ENCODE measurements at places on chromosomes 12 and 14. TPM values are rescaled to one million over a fixed set of nuclear protein-coding genes. Genes with fewer than 3 reads are reported as not detected.

- DNase-seq: no peak
- peaks cover 6% of the 10 kb centered on the region for H3K36me3 ChIP-seq
- H3K4me3 ChIP-seq: no peak overlapping the region
- H3K4me1 ChIP-seq: no peaks in the 10 kb centered on the region
- no peak overlapping the region for H3K27ac ChIP-seq
- H3K27me3 ChIP-seq: no peaks in the 10 kb centered on the region
Observed at GRCh38 chr12:128790221-128790620, 33.5 kb downstream of the SLC15A4 start.

DNA sequence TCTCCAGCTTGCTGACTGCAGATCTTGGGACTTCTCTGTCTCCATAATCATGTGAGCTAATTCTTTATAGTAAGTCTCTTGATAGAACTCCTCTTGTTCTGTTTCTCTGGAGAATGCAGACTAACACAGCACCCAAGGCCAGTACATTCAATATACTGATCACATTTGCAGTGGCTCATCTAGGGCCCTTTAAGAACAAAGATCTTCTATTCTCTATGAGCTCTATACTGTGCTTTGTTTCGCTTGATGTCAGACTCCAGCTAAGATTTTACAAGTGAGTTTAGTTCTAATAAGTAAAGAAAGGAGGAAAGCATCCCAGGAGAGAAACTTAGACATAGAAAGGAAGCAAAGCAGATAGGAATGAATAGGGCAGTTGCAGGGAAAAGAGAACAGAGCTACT, 69.3 kb upstream of the TMPO start:
- no peaks in the 10 kb centered on the region for H3K4me1 ChIP-seq
- no peaks in the 10 kb centered on the region for H3K27me3 ChIP-seq

DNA sequence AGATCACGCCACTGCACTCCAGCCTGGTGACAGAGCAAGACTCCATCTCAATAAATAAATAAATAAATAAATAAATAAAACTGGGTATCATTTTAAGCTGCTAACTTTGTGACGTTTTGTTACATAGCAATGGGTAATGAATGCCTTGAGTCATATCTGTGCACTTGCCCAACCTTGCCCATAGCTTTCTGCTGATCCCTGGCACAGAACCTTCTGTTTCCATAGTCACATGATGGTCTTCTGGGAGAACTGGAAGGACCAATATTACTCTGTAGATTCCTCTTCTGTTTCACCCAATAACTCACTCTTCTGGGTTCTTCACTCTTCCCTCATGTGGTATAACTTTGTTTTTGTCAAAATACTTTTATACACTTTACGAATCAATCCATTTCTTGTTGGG, 140.8 kb downstream of the SCARB1 start:
- no peaks in the 10 kb centered on the region for H3K36me3 ChIP-seq
- H3K27ac ChIP-seq: no peak overlapping the region
- no peaks in the 10 kb centered on the region for H3K27me3 ChIP-seq

GRCh38 chr14:99125113-99125512, 146.9 kb downstream of the BCL11B start:
- no peak overlapping the region for H3K27ac ChIP-seq
- H3K36me3 ChIP-seq: no peaks in the 10 kb centered on the region
- no peak overlapping the region for H3K4me3 ChIP-seq
- H3K4me1 ChIP-seq: no peaks in the 10 kb centered on the region
- DNase-seq: no peak

GRCh38 chr14:59439256-59439965, 25.8 kb downstream of the GPR135 start:
- H3K36me3 ChIP-seq: no peaks in the 10 kb centered on the region
- no peak overlapping the region for H3K27ac ChIP-seq
- no peak overlapping the region for H3K4me3 ChIP-seq

DNA sequence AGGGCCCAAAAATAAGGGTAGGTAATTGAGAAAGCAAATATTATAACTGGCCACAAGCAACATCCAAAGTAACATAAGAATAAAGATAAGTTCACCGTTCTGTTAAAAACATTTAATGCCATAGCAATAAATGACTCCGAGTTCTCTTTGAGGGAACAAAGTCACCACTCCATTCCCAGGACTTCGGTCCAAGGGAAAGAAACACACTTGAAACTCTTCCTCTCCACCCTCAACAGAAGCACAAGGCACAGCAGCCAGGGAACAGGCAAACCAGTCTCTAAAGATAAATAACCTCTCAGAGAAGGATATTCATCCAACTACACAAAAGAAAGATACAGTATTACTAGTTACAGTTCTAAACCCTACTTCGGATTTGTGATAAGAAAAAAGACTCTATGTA, 2.5 kb downstream of the SETD3 start:
- H3K27ac ChIP-seq: no peak overlapping the region
- H3K36me3 ChIP-seq: no peaks in the 10 kb centered on the region
- no peak for DNase-seq
- no peaks in the 10 kb centered on the region for H3K27me3 ChIP-seq
- no peak overlapping the region for H3K4me3 ChIP-seq

DNA sequence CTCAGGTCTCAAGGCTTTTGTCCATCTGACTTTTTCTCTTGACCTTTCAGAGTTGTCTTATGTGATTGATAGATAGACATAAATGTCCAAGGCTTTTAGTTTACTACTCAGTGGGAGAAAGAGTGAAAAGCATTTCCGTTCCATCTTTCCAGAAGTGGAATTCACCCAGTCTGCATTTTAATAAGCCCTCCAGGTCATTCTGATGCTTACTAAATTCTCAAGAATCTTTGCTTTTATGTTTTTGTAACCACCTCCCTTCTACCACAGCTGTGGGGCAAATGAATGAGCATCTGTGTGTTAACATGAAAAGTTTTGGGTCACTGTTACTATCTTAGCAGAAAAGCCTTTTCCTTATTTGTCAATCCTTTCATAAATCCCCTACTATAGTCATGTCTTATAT, 251.4 kb downstream of the LRIG3 start:
- H3K4me1 ChIP-seq: no peaks in the 10 kb centered on the region
- H3K36me3 ChIP-seq: no peaks in the 10 kb centered on the region
- H3K27me3 ChIP-seq: no peaks in the 10 kb centered on the region
- H3K27ac ChIP-seq: no peak overlapping the region

DNA sequence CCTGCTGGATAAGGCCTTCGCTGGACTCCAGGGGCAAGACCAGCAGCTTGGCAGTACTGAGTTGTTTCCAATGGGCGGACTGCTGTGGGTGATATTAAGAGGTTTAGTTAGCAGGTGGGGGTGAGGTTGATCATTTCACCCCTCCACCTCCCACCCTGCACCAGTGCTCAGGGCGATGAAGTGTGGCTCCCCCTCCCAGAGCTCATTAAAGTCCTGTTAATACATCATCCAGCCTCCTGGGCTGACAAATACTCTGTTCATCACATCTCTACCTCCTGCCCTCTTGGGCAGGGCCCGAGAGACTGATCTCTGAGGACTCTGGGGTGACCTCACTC, 2.4 kb upstream of the FIGNL2 start:
- no peak for DNase-seq
- no peaks in the 10 kb centered on the region for H3K27me3 ChIP-seq
- peaks cover 17% of the 10 kb centered on the region for H3K4me1 ChIP-seq

GRCh38 chr12:42868291-42868690, 278.7 kb upstream of the PRICKLE1 start:
- H3K4me3 ChIP-seq: no peak overlapping the region
- no peaks in the 10 kb centered on the region for H3K4me1 ChIP-seq
- H3K36me3 ChIP-seq: no peaks in the 10 kb centered on the region
- H3K27me3 ChIP-seq: no peaks in the 10 kb centered on the region
- no peak for DNase-seq

DNA sequence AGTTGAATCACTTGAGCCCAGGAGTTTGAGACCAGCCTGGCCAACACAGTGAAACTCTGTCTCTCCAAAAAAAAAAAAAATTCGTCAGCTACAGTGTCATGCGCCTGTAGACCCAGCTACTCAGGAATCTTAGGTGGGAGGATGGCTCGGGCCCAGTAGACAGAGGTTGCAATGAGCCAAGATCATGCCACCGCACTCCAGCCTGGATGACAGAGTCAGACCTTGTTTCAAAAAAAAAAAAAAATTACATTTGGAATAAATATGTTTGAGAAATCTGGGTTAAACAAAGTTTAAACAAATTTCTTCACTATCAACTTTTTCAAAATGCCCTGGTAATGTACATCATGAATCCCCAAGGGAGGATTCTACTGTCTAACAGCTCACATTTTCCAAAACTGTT, 187.0 kb upstream of the RASSF8 start:
- no peak overlapping the region for H3K4me3 ChIP-seq
- DNase-seq: no peak
- H3K27me3 ChIP-seq: no peaks in the 10 kb centered on the region
- H3K36me3 ChIP-seq: no peaks in the 10 kb centered on the region
- no peak overlapping the region for H3K27ac ChIP-seq

DNA sequence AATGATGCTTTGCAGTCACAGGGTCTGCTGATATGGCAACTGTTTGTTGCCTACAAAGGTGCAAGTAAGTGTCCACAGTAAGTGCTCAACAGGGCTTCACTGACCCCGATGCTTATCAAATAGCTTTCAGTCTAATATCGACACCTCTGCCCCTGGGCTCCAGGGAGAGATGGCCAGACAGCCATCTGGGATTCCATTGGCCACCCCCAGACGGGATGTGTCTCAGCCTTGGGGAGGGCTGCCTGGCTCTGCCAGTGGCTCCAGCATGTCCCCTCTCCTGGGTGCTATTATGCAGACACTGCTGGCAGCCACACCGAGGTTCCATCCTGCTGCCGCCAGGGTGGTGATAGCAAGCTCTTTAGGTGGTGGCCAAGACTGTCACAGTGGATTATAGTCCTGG, 57.4 kb downstream of the DGLUCY start:
- no peak overlapping the region for H3K27ac ChIP-seq
- peaks cover 14% of the 10 kb centered on the region for H3K36me3 ChIP-seq
- no peak overlapping the region for H3K4me3 ChIP-seq
- no peak for DNase-seq
- H3K4me1 ChIP-seq: peaks cover 16% of the 10 kb centered on the region

DNA sequence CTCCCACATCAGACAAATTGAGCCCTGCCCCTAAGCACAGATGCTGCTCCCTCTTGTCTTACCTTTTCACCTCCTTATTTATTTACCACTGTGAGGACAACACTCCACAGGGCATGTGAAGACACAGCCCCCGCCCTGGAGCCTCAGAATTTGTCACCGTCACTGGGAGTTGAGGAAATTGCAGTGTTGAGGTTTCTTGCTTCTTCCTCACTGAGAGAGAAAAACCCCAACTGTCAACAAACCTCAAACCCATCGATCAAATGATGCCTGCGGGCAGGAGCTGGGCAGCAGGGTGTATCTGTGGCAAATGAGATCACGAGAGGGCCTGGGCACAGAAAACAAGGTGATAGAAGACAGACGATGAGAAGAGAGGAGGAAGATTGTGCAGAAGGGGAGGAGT, 30.5 kb upstream of the PLEKHG3 start:
- no peak overlapping the region for H3K27ac ChIP-seq
- H3K4me1 ChIP-seq: no peaks in the 10 kb centered on the region
- no peak overlapping the region for H3K4me3 ChIP-seq
- no peak for DNase-seq
- no peaks in the 10 kb centered on the region for H3K27me3 ChIP-seq

DNA sequence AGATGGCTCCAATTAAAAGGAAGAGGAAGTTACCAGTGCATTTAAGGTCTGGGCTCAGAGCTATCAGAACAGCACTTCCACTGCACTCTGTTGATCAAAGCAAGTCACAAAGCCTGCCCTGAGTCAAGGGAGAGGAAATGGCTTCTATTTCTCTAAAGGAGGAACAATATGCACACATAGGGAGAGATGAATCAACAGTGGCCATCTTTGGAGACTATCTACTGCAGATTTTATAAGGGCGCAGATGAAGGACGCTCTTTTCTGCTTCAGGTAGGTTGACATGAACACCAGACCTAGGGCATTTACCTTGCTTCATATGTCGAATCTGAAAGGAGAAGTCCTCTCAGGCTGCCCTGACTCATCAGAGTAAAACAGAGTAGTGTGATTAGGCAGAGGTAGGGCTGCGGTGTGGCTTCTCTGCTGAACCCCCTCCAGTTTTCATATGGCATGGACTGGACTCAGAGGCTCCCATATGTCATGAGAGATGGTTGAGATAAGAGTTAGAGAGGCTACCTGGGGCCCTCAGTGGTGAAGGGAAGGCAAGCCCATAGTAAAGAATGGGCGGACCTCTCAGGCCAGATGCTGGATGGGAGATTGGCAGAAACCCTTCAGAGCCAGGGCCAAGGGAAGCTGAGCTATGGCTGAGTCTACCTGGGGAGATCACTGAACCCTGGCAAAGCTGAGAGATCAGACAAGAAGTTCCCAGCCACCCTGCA, 84.4 kb downstream of the ARF6 start:
- no peak overlapping the region for H3K27ac ChIP-seq
- no peak for DNase-seq
- peaks cover 13% of the 10 kb centered on the region for H3K4me1 ChIP-seq
- no peaks in the 10 kb centered on the region for H3K36me3 ChIP-seq

DNA sequence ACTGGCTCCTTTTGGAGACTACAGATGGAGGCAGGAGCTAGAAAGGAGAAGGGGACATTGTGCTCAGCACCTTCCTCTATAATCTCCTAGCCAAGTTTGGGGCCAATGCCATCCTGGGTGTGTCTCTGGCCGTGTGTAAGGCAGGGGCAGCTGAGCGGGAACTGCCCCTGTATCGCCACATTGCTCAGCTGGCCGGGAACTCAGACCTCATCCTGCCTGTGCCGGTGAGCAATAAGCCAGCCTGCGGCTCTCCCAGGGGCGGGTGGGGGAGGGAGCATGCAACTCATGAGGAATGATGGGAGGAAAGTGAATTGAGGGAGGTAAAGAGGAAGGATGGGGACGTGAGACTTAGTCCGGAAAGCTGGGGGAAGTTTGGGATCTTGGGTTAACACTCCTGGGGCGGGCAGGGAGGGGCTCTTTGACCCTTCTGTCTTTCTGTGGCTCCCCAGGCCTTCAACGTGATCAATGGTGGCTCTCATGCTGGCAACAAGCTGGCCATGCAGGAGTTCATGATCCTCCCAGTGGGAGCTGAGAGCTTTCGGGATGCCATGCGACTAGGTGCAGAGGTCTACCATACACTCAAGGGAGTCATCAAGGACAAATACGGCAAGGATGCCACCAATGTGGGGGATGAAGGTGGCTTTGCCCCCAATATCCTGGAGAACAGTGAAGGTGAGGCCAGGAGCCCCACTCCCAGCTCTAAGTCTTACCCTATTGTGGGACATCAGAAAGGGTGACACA, 3.3 kb downstream of the ENO2 start:
- no peak overlapping the region for H3K4me3 ChIP-seq
- H3K4me1 ChIP-seq: peaks cover 3% of the 10 kb centered on the region
- no peaks in the 10 kb centered on the region for H3K36me3 ChIP-seq
- DNase-seq: no peak

- H3K4me3 ChIP-seq: no peak overlapping the region
- no peaks in the 10 kb centered on the region for H3K4me1 ChIP-seq
- no peak for DNase-seq
- no peaks in the 10 kb centered on the region for H3K27me3 ChIP-seq
Observed at GRCh38 chr14:29836395-29836794, 91.3 kb downstream of the PRKD1 start.

GRCh38 chr12:51887476-51888315, at the start of gene ANKRD33:
TSS of gene ANKRD33 (plus strand) at chr12:51888103. CDS start at chr12:51888187, 84 bp downstream.
- peak; percentile 56 for DNase-seq
- no peak within 1 kb of the TSS for H3K27ac ChIP-seq
- no peaks in the 10 kb centered on the region for H3K27me3 ChIP-seq
- H3K36me3 ChIP-seq: no peaks in the 10 kb centered on the region
- H3K4me3 ChIP-seq: no peak within 1 kb of the TSS
- peaks cover 2% of the 10 kb centered on the region for H3K4me1 ChIP-seq

GRCh38 chr12:103586791-103587370, at the start of gene STAB2:
TSS of gene STAB2 (plus strand) at chr12:103587273. CDS start at chr12:103587477, 204 bp downstream.
- no peaks in the 10 kb centered on the region for H3K36me3 ChIP-seq
- no peak within 1 kb of the TSS for H3K27ac ChIP-seq
- H3K27me3 ChIP-seq: peaks cover 3% of the 10 kb centered on the region
- no peak within 1 kb of the TSS for H3K4me3 ChIP-seq

Gene MYH7
- total RNA-seq: 0.42 TPM

Gene COX8C
- not detected for total RNA-seq

Gene RNASE3
- total RNA-seq: 12.2 TPM

Gene SIX6
- not detected for total RNA-seq

Measured in liver (tissue), 10 donors.